ENCODE measurements at places on chromosomes 16 and 17.
A peak's percentile ranks its signal among the peaks of the same experiment; 100 is the strongest.

DNA sequence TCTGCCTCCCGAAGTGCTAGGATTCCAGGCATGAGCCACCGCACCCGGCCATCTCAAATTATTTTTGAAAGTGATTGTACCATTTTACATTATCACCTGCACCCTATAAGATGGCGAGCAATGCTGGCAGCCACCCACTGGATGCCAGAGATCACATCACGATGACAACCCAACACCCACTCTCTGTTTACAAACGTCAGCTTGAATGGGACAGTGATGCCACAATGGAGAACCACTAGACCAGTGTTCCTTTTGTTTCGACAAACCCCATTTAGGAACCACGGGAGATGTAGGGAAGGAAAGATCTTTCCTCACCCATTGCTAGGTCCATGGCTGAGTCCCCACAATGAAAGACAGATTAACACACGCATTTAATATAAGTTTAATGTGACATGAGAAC lies 20.1 kb upstream of the HAPSTR1 start:
- DNase-seq, result no peak

DNA sequence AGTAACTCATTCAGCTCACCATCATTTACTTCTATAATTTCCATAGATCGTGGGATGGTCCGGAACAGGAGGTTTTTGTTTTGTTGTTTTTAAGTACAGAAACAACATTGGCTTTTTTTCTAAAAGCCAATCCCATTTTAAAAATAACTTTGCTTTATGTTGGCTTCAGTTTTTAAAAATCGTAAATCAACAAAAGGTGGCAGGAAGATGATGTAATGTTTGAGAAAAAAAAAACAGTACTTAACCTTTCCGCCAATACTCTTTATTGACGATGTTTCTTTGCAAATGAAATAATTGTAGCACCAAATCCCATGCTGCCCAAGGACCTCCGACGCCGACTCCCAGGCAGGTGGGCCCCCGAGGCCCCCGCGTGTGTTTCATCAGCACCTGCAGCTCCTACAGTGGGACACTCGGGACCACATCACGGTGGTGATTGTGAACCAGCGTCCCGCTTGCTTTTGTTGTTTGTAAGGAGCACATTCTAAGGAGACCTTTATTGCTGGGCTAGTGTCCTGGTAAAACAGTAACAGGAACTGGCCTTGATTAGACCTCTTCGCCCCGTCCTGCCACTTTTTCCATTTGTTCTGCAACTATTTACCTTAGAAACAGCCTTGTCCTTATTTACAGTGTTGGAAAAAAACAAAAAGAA lies 140.2 kb upstream of the CHMP6 start:
- no peak for DNase-seq

GRCh38 chr17:50358177-50358576 lies 12.3 kb downstream of the XYLT2 start:
- no peak for DNase-seq

DNA sequence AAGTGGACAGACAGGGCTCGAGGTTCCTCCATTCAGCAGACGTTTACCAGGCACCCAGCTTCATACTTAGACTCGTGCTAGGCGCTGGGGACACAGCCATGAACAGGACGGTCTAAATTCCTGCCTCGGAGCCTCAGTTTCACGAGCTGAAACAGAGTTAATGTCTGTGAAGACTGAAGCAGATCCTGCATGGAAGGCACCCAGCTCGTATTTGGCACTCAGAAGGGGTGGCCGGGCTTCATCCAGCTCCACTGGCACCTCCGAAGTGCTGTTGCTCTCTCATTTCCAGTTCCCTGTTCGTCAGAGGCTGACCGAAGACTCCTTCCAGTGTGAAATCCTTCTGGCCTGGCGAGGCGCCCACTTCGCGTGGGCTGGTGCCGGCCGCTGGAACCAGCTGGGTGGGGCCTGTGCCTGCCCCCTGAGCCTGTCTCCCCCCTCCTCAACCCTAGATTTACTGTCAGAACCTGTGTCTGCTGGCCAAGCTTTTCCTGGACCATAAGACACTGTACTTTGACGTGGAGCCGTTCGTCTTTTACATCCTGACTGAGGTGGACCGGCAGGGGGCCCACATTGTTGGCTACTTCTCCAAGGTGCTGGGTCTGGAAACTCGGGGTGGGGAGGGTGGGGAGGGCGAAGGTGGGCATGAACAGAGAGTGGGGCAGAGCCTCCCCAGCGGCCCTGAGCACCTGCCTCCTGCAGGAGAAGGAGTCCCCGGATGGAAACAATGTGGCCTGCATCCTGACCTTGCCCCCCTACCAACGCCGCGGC lies 5.8 kb downstream of the PRSS8 start:
- no peak for DNase-seq

GRCh38 chr17:50096092-50096491 lies 941 bp downstream of the PDK2 start:
- DNase-seq, result no peak

GRCh38 chr17:77819497-77819896 lies 139.0 kb upstream of the TNRC6C start:
- no peak for DNase-seq

GRCh38 chr16:88593489-88593888 lies 23.3 kb downstream of the ZC3H18 start:
- no peak for DNase-seq

DNA sequence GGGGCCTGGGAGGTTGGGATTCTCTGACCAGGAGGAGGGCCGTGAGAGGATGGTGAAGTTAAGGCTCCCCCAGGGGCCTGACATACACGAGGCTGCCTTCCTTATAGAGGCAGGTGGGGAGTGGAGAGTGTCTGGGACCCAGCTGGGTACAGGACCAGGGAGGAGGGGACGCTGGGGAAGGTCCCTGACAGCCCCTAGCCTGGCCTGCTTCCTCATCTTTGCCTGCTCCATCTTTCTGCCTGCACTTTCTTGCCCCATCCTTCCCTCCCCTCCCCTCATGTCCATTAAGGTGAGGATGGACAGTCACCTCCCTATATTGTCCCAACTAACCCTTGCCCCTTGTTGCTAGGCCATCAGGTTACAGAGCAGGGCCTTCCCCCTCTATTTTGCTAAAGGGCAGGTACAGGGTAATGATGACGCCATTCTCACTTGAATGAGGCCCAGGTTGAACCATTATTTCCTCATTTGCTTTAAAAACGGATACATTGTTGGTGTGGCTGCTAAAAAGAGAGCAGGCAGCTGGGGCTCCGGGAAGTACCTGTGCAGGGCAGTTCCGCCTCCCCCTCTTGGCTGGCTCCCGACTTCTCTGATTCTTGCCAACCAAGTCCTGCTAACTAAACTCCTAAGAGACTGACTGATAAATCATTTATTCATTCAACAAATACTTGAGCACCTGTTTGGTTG lies 1.3 kb downstream of the C17orf99 start:
- DNase-seq, result no peak

GRCh38 chr16:89890886-89891657 lies 17.7 kb downstream of the TCF25 start:
- no peak for DNase-seq

GRCh38 chr16:80046261-80046660 lies 445.7 kb upstream of the MAF start:
- DNase-seq, result no peak

GRCh38 chr16:8581831-8582580 lies 8.3 kb downstream of the TMEM114 start:
- no peak for DNase-seq

GRCh38 chr16:30040221-30040620 lies 9.2 kb upstream of the TLCD3B start:
- peak; percentile 0 for DNase-seq

- no peak for DNase-seq
Observed at GRCh38 chr17:32863559-32863958, 13.4 kb downstream of the MYO1D start.

All from left hindlimb (tissue), 1 donor.